ENCODE measurements at places on chromosomes 2 and 18.

DNA sequence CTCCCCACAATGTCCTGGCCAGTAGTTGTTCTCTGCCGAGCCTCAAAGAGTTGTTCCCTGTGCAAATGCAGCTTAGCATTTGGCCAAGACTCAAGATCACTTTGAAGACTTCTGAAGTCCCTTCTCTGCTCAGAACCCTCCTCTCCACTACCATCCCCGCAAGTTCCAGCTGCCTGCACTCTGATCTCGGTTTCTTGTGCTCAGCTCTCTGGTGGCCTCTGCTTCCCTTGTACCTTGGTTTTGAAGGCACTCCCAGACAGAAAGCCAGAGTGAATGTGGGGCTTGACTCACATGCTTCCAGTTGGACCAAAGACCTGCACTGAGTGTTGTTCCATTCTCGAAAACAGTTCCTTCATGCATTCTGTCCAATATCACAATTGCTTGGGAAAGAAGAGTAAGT lies 28.6 kb downstream of the CRACDL start:
- DNase-seq, result no peak

DNA sequence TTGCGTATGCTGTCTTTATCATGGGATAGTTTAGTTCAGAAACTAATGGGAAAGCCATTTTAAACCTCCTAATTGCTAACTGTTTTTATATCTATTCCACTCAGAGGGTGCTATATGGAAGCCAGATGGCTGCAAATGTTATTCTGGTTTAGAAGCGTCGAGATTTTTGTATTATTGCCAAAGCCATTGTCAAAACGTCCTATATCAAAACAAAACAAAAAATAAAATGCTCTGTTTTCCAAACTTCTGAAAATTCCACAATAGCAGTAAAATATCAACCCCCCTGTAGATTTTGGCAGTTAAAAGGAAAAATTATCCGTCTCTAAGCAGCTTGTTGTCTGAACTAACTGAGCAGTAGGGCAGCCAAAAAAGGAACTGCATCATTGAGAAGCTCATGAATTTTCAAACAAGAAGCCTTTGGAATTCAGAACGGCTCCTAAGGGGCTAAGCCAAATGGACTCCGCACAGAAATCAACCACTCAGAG lies 195.4 kb upstream of the CWC22 start:
- DNase-seq, result no peak

- no peak for DNase-seq
Measured at GRCh38 chr2:226423498-226423960, 376.1 kb downstream of the IRS1 start.

DNA sequence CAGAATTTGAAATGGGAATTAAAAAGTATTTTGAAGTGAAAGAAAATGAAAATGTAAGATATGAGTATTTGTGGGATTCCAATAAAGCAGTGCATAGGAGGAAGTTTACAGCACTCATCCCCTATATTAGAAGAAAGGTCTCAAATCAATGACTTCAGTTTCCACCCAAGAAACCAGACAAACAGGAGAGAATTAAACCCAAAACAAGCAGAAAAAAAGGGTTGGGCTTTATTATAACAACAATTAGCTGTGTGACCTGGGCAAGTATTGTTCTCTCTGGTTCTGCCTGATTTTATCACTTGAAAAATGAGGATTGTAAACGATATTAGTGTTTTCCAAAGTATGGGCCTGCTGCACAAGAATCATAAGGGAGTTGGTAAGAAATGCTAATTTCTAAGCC lies 18.3 kb upstream of the LYPD6 start:
- no peak for DNase-seq

GRCh38 chr2:25201265-25201664 lies 32.9 kb upstream of the POMC start:
- DNase-seq, result no peak

GRCh38 chr2:34234823-34235222 lies 635.7 kb upstream of the FAM98A start:
- no peak for DNase-seq

DNA sequence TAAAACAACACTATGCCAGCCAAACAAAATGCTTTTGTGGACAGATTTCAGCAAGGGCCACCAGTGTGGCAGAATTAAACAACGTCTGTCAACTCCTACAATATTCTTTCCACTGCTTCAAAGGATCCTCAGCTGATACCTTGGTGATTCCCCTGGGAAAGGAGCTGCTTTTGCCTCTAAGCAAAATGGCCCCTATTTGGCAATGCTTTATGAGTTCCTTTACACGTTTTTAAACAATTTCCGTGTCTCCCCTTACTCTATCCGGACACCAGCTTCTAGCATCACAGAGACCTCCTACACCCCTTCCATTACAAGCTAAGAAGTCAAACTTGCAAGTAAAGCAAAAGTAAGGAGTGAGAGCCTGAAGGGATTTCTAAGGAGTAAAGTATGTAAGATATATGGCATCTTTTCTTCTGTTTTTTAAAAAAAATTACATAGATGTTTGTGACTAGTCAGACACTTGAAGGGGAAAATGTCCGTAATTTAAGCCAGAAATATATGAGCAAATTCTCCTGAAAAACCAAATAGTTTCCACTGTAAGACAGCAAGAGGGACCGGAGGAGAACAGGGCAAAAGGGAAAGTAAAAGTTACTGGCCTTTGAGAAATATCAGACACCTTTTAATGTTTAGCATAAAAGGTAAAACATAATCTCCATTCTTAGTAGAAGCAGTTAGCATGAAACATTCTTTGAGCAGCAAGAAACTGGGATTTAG lies 1.9 kb downstream of the SOS1 start:
- no peak for DNase-seq

DNA sequence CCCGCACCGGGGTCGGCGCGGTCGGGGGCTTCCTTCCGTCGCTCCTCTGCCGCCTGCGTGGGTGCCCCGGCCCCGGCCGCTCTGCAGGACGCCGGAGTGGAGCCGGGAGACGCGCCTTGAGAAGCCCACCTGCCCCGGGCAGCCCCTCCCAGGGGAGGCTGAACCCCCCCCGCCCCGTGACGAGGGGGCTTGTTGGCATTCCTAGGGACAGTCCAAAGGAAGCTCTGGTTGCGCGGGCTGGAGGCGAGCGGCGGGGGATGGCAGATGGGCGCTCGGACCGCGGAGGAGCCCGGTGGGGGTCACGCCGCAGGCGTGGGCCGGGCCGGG lies 133.5 kb upstream of the MGAT5 start:
- peak; percentile 65 for DNase-seq

GRCh38 chr18:6017171-6017570 lies 121.8 kb upstream of the TMEM200C start:
- no peak for DNase-seq
